Uterine smooth muscle cell (primary cell): ENCODE measurements at places on chromosomes 3 and 15. TPM values are rescaled to one million over a fixed set of nuclear protein-coding genes. Genes with fewer than 3 reads are reported as not detected.

The ARL14 gene
- not detected in 2 replicates for total RNA-seq

The SPATA12 gene
- 0.11 TPM in 1 of 2 replicates, not detected in the other for total RNA-seq

The TAGLN3 gene
- total RNA-seq = 9.2 and 29.5 TPM in 2 replicates

The COLQ gene
- total RNA-seq = 0.66 and 0.75 TPM in 2 replicates

The KPNA4 gene
- 36.6 and 45.6 TPM in 2 replicates for total RNA-seq

The P4HTM gene
- total RNA-seq = 24.6 and 42.4 TPM in 2 replicates

The IQCH gene
- total RNA-seq = 5.7 and 7.0 TPM in 2 replicates

The ITPR1 gene
- total RNA-seq = 28.0 and 36.9 TPM in 2 replicates

The FANCD2OS gene
- total RNA-seq = not detected in 2 replicates

The SUCLG2 gene
- total RNA-seq = 79.8 and 87.6 TPM in 2 replicates

The ISLR gene
- 30.2 and 39.7 TPM in 2 replicates for total RNA-seq

The ITIH1 gene
- total RNA-seq = not detected in 2 replicates

The CELF6 gene
- 0.11 and 0.37 TPM in 2 replicates for total RNA-seq

The SERINC4 gene
- total RNA-seq = 0.11 TPM in 1 of 2 replicates, not detected in the other

The CPNE9 gene
- total RNA-seq = not detected in 2 replicates

The SLC24A5 gene
- total RNA-seq = not detected in 2 replicates

The CLDN18 gene
- total RNA-seq = 0.12 TPM in 1 of 2 replicates, not detected in the other

The CCR1 gene
- total RNA-seq = 0.87 and 2.7 TPM in 2 replicates

The MST1R gene
- total RNA-seq = 0.25 and 0.33 TPM in 2 replicates

The RTP4 gene
- 1.4 and 2.9 TPM in 2 replicates for total RNA-seq

The ADPRH gene
- 4.5 and 8.1 TPM in 2 replicates for total RNA-seq

The ZNF660 gene
- 0.55 and 1.7 TPM in 2 replicates for total RNA-seq

The SUCNR1 gene
- not detected in 2 replicates for total RNA-seq

The PLA2G4E gene
- not detected in 2 replicates for total RNA-seq
